ENCODE measurements at places on chromosomes 4 and X.

DNA sequence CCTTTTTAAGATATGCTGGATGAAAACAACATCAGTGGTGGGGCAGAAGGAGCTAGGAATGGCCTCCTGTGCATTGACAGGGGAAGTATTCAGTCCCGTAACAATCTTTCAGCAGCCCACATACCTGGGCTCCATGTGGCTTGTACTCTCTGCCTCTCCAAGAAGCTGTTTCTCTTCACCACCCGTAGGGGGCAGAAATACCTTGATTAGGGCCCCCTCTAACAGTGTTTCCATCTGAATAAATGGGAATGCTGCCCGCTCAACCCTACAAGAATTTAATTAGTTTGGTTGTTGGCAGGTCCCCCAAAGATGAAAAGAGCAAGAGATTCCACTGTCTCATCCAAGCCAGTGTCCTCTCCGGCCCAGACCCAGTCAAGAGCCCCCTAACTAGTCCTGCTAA is 155.2 kb downstream of the SMIM20 start:
- peak; percentile 42 for DNase-seq

DNA sequence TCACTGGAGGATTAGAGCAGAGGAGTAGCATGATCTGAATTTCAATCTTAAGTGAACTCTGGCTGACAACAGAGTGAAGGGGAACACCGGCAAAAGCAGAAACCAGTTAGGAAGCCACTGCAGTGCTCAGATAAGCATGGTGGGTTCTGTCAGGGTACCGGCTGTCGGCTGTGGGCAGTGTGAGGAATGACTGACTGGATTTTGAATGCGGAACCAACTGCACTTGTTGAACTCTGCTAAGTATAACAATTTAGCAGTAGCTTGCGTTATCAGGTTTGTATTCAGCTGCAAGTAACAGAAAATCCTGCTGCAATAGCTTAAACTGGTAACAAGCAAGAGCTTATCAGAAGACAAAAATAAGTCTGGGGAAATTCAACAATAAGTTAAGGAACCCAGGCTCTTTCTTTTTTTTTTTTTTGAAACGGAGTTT is 5.2 kb downstream of the HTT start:
- peak; percentile 99 for DNase-seq

- DNase-seq = peak; percentile 89
These were observed 40.4 kb upstream of the TLR2 start for GRCh38 chr4:153643406-153644383.

DNA sequence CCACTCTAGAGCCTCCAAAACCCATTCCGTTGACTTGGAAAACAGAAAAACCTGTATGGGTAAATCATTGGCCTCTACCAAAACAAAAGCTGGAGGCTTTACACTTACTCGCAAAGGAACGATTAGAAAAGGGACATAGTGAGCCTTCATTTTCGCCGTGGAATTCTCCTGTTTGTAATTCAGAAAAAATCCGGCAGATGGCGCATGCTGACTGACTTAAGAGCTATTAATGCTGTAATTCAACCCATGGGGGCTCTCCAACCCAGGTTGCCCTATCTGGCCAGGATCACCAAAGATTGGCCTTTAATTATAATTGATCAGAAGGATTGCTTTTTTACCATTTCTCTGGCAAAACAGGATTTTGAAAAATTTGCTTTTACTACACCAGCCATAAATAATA is 60.8 kb downstream of the ZNF732 start:
- DNase-seq = peak; percentile 66

DNA sequence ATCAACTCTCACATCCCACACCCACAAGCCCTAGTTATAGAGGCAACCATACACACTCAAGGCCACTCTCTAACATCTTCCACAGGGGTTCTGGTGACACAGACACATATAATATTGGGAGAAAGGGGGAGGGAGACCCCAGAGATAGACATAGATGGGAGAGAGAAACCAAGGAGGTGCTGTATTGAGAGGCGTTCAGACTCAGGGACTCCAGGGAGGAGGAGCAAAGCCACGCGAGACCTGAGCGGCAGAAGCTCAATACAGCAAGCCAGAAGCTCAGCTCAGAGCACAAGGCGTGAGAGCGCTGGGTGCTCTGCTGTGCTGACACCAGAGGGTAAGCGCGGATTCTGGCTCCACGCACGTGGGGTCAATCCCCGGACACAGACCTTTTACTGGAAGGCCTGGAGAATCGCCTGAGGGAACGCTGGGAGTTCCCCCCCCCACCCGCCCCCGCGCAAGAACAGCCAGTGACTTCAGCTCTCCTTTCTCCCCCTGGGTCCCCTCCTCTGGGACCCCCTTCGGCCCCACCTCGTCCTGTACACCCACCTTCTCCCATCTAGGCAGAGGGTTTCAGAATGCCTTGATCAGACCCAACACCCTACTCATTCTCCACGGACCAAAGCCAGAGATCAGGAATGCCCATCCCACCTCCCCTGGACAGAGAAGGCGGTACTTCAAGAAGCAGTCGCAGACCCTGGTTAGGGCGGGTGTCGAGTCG is 8.7 kb downstream of the MSX1 start:
- DNase-seq = no peak

- no peak for DNase-seq
These were observed 3.3 kb downstream of the PDLIM5 start for GRCh38 chr4:94455081-94455480.

GRCh38 chr4:6071959-6072720 is 53.9 kb upstream of the C4orf50 start:
- DNase-seq = no peak

DNA sequence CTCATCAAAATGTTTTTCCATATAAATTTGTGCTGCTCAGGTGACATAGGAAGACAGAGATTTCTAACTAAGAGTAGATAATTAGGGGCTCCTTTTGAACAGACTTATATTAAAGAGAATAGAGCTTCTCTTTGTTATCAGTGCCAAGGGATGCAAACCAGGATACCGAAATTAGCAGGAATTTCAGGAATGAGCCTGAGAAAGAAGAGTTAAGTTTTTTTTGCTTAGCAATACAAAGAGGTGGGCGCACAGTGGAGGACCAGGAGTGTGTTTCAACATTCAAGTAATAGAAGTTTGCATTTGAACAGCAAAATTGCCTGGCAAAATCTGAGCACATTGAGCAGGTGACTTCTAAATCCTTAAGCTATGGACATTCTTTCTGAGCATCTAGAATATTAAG is 541.3 kb downstream of the GBA3 start:
- DNase-seq = no peak

Data from hematopoietic multipotent progenitor cell treated with erythropoietin and hydrocortisone succinate and interleukin-3 and kit ligand, for 4 days (in vitro differentiated cells).